ENCODE measurements at places on chromosomes 7 and 10.
A peak's percentile ranks its signal among the peaks of the same experiment; 100 is the strongest.

DNA sequence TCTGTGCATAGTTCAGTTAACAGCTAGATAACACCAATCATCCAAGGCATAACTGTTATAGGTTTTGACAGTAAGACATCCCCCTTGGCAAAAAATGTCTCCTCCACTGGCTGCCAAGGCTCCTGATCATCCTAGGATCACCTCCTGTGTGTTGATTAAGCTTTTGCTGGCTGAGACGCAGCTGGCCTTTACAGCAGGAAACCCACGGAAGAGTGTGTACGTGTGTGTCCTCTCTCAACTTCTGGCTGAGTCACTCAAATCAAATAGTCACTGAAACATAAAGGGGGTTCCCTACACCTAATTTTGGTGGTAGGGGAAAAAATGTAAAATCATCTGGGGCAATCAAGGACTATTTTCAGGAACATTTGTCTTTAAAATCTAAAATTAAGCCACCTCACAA, 208.8 kb downstream of the CTNNA3 start:
- DNase-seq, result no peak

DNA sequence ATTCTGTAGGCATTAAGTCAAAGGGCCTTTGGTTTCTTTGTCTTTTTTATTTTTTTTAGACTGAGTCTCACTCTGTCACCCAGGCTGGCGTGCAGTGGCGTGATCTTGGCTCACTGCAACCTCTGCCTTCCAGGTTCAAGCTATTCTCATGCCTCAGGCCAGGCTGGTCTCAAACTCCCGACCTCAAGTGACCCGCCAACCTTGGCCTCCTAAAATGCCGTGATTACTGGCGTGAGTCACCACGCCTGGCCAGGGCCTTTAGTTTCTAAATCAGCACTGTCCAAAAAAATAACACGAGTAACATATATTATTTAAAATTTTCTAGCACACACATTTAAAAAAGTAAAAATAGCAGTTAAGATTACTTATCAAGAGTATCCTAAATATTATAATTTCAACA, 11.1 kb upstream of the ACSL5 start:
- peak; percentile 69 for DNase-seq

DNA sequence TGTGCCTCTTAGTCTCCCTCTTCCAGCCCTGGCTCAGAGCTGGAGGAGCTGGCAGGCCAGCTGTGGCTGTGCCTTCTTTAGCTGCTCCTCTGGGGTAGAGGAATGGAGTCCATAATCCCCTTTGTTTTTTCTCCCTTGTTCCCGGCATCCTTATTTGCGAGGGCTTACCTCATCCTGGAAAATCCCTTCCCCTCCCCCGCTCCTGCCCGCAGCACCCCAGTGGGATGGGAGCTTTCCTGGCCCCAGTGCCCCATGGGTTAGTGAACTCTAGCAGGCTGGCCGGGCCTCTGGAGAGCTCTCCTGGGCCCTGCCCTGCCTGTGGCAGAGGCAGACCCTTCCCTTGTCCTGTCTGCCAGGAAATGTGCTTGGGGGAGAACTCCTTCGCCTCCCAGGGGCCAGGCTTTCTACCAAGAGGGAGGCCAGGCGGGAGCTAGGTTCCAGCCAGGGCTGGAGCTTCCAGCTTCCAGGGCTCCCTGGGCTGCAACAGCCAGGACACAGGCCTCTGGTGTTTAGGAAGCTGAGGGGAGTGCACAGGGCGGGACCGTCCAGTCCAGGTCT, 16.5 kb upstream of the TRIM8 start:
- peak; percentile 84 for DNase-seq

GRCh38 chr10:91061608-91062007, 140.7 kb upstream of the ANKRD1 start:
- no peak for DNase-seq

DNA sequence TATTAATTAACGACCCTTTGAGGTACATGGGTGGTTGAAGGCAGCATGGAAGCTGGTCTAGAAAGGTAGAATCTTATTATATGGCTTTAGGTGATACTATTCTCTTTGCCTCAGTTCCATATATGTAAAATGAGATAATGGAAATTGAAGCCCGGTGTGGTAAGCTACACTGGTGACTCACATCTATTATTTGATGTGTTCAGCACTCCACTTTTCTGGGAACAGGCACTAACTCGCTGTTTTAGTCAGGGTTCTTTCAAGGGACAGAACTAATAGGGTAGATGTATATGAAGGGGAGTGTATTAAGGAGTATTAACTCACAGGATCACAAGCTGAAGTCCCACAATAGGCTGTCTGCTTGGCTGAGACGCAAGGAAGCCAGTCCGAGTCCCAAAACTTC, 4.4 kb upstream of the TRUB1 start:
- DNase-seq, result no peak

DNA sequence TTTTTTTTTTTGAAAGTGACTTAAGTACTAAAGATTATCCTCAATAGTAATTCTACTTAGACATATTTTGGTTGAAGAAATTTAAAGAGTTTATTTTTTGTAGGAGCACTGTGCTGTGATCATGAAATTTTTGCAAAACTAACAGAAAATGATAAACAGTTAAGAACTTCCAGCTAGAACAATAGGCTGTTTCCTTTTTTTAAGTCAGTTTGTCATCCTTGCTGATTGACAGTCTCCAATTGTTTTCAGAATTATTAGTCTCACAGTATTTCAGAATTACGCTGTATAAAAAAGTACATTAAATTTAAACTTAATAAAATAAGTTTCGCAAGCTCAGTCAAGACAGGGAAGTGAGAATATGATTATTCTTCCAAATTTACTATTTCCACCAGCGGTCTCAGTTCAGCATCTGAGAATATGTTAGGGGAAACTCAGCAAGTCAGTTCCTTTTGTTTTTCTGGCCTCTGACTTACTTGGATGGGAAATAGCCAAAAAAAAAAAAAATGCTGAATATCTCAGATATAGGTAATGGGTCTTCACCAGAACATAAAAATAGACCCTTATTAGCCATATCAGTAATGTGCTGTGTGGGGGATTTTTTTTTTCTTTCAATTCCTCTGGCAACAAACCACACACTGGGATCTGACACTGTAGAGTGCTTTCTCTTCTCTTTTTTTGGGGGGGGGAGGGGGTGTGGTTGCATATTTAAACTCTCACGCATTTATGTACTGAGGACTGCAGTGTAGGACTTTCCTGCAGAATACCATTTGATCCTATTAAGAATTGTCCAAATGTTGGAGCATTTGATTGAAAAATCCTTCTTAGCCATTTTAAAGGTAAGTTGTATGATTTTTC, at the start of gene CD36:
TSS of gene CD36 (plus strand) at position 732 of the 855 bp plus-strand sequence. CDS start 8,099 bp downstream, outside the sequence.
- DNase-seq, result no peak

Data from EL (cell line).